Stomach (tissue), 19 donors: ENCODE measurements at places on chromosomes 5 and 9.

DNA sequence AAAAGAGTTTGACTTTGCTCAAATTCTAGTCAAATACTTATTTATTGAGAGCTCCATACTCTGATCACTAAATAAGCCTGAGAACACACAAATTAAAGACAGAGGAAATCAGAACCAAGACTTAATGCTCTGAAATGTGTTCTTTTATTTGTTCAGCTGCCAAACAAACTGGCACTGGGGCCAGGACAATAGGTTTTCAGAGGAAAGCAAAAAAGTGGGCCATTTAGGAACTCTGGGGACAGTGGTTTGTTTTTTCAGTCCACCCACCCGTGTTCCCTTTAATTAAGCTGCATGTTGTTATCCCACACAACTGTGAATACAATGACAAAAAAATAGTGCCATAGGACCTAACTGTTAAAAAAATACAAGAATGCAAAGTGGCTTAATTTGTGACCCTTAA is 95.4 kb upstream of the RETREG1 start:
- no peaks in the 10 kb centered on the region for H3K27me3 ChIP-seq
- DNase-seq = no peak
- H3K36me3 ChIP-seq = peaks cover 39% of the 10 kb centered on the region
- H3K4me3 ChIP-seq = no peak overlapping the region

- H3K4me1 ChIP-seq = peaks cover 13% of the 10 kb centered on the region
- no peak overlapping the region for H3K4me3 ChIP-seq
- peaks cover 4% of the 10 kb centered on the region for H3K36me3 ChIP-seq
- H3K27ac ChIP-seq = peak overlapping the region; percentile 94
- H3K27me3 ChIP-seq = no peaks in the 10 kb centered on the region
These were observed 34.0 kb downstream of the DAP start for GRCh38 chr5:10726913-10727517.

GRCh38 chr5:29548262-29548661 is 1645.2 kb upstream of the CDH6 start:
- no peaks in the 10 kb centered on the region for H3K27me3 ChIP-seq
- no peaks in the 10 kb centered on the region for H3K4me1 ChIP-seq
- DNase-seq = no peak
- no peak overlapping the region for H3K27ac ChIP-seq
- no peak overlapping the region for H3K4me3 ChIP-seq

DNA sequence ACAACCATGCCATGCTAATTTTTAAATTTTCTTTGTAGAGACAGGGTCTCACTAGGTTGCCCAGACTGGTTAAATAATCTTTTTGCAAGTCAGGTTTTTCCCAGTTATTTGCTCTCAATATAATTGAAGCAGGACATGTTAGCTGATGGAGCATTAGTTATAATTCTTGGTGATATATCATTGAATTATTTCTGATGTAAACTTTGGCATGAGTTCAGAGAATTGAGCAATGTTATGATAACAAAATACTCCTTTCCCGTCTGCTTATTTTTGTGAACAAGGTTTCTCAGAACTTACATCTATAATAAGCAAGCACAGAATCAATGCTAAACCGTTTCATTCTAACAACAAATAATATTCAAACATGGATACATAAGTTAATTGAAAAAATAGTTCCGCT is 37.8 kb downstream of the BHMT start:
- no peaks in the 10 kb centered on the region for H3K4me1 ChIP-seq
- H3K36me3 ChIP-seq = no peaks in the 10 kb centered on the region
- H3K27ac ChIP-seq = no peak overlapping the region
- no peaks in the 10 kb centered on the region for H3K27me3 ChIP-seq
- H3K4me3 ChIP-seq = no peak overlapping the region

GRCh38 chr5:172958331-172959046 is 735 bp upstream of the RPL26L1 start:
- peak overlapping the region; percentile 86 for H3K4me3 ChIP-seq
- H3K4me1 ChIP-seq = peaks cover 17% of the 10 kb centered on the region
- peaks cover 23% of the 10 kb centered on the region for H3K36me3 ChIP-seq
- H3K27ac ChIP-seq = peak overlapping the region; percentile 86
- H3K27me3 ChIP-seq = no peaks in the 10 kb centered on the region

DNA sequence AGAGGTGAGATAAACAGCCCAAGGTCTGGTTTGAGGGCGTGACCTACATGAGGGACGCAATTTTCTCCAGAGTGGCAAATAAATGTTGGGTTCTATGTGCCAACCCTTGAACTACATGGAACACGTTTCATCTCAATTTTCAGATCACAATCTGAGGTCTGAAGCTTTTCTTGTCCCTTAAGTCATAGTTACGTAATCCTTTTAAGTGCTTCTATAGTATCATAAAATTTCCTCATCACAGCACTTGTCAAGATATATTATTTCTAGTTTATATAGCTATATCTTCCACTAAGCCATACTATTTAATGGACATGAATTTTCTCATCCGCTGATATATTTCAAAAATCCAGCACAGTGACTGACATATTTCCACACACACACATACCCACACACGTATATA is 53.1 kb upstream of the GRIN3A start:
- no peaks in the 10 kb centered on the region for H3K4me1 ChIP-seq
- no peak overlapping the region for H3K27ac ChIP-seq
- no peaks in the 10 kb centered on the region for H3K36me3 ChIP-seq
- no peak overlapping the region for H3K4me3 ChIP-seq
- H3K27me3 ChIP-seq = no peaks in the 10 kb centered on the region
- DNase-seq = no peak

DNA sequence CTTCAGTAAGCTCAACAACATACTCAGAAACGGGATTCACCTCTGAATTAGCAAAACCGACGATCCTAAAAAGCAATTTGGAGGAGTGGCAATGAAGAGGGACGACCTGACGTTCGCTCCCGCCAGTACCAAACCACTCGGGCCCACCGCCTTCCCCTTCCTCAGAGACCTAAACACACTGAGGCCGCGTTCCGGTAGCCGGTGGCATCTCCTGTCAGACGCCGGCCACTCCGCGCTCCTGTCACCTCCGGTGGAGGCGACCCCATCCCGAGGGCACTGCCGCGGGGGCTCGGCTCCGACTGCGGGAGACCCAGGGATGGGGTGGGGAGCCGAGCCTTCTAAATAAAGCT is 617 bp downstream of the PPP6C start:
- H3K27me3 ChIP-seq = no peaks in the 10 kb centered on the region
- H3K36me3 ChIP-seq = no peaks in the 10 kb centered on the region
- DNase-seq = peak; percentile 38
- H3K4me1 ChIP-seq = peaks cover 30% of the 10 kb centered on the region
- peak overlapping the region; percentile 100 for H3K4me3 ChIP-seq

GRCh38 chr5:9423571-9423970 is 122.3 kb downstream of the SEMA5A start:
- no peak overlapping the region for H3K27ac ChIP-seq
- no peaks in the 10 kb centered on the region for H3K4me1 ChIP-seq
- no peaks in the 10 kb centered on the region for H3K36me3 ChIP-seq
- no peak for DNase-seq

GRCh38 chr9:93862877-93863545 is 92.1 kb downstream of the BARX1 start:
- H3K36me3 ChIP-seq = no peaks in the 10 kb centered on the region
- peaks cover 46% of the 10 kb centered on the region for H3K27me3 ChIP-seq
- H3K4me3 ChIP-seq = no peak overlapping the region
- no peak overlapping the region for H3K27ac ChIP-seq

DNA sequence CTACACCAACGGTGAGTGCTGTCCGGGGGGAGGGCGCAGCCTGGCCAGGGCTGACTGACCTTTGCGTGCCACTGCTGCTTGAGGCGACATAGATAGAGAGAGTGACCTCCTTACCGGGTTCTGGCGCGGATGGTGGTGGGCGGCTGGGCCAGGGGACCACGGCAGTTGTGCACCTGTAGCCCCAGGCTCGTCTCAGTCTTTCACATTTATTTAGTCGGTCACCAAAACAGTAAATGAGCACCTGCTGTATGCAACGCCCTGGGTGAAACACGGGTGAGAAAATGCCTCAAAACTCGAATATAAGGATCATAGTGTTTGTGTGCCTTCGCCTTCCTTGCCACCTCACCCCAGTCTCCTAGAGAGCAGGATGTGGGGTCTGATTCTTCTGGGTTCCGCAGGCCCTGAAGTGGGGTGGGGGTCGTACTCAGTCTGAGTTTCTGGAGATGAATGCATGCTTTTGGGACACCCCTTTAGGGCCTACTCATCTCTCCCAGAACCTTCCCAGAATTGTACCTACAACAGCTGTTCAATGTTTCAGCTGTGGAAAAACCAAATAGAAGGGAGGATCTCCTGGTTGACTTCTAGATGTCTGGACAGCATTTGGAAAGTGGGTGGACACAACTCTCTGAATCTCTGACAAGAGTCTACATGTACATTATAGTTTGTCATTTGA is 714 bp downstream of the SEC24A start:
- H3K4me1 ChIP-seq = peaks cover 25% of the 10 kb centered on the region
- no peaks in the 10 kb centered on the region for H3K27me3 ChIP-seq
- DNase-seq = peak; percentile 34

GRCh38 chr9:15430920-15431844 is 8.5 kb downstream of the SNAPC3 start:
- H3K36me3 ChIP-seq = peaks cover 29% of the 10 kb centered on the region
- DNase-seq = peak; percentile 40
- no peaks in the 10 kb centered on the region for H3K27me3 ChIP-seq
- no peak overlapping the region for H3K4me3 ChIP-seq

- DNase-seq = peak; percentile 27
- peak overlapping the region; percentile 22 for H3K27ac ChIP-seq
- peaks cover 52% of the 10 kb centered on the region for H3K4me1 ChIP-seq
- no peaks in the 10 kb centered on the region for H3K36me3 ChIP-seq
These were observed 76.3 kb upstream of the PCA3 start for GRCh38 chr9:76687861-76688391.

DNA sequence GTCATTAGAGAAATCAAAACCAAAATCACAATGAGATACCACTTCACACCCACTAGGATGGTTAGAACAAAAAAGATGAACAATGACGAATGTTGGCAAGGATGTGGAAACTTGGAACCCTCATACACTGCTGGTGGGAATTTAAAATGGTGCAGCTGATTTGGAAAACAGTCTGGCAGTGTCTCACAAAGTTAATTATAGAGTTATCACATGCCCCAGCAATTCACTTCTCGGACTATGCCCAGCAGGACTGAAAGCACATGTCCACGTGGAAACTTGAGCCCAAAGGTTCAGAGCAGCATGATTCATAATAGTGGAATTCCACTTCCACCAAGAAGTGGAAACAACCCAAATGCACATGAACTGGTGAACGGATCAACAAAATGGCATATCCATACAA is 85.0 kb upstream of the HRH2 start:
- H3K4me3 ChIP-seq = no peak overlapping the region
- no peak for DNase-seq
- H3K27me3 ChIP-seq = peaks cover 25% of the 10 kb centered on the region
- no peaks in the 10 kb centered on the region for H3K4me1 ChIP-seq
- H3K27ac ChIP-seq = no peak overlapping the region
- no peaks in the 10 kb centered on the region for H3K36me3 ChIP-seq

GRCh38 chr9:14870090-14870489 is 40.1 kb downstream of the FREM1 start:
- H3K27me3 ChIP-seq = no peaks in the 10 kb centered on the region
- H3K4me3 ChIP-seq = no peak overlapping the region
- no peak for DNase-seq
- no peaks in the 10 kb centered on the region for H3K36me3 ChIP-seq

- no peaks in the 10 kb centered on the region for H3K36me3 ChIP-seq
- H3K27me3 ChIP-seq = no peaks in the 10 kb centered on the region
- no peak for DNase-seq
- no peak overlapping the region for H3K27ac ChIP-seq
- H3K4me3 ChIP-seq = no peak overlapping the region
- H3K4me1 ChIP-seq = peaks cover 28% of the 10 kb centered on the region
These were observed 175.1 kb downstream of the CD180 start for GRCh38 chr5:67021521-67021920.

DNA sequence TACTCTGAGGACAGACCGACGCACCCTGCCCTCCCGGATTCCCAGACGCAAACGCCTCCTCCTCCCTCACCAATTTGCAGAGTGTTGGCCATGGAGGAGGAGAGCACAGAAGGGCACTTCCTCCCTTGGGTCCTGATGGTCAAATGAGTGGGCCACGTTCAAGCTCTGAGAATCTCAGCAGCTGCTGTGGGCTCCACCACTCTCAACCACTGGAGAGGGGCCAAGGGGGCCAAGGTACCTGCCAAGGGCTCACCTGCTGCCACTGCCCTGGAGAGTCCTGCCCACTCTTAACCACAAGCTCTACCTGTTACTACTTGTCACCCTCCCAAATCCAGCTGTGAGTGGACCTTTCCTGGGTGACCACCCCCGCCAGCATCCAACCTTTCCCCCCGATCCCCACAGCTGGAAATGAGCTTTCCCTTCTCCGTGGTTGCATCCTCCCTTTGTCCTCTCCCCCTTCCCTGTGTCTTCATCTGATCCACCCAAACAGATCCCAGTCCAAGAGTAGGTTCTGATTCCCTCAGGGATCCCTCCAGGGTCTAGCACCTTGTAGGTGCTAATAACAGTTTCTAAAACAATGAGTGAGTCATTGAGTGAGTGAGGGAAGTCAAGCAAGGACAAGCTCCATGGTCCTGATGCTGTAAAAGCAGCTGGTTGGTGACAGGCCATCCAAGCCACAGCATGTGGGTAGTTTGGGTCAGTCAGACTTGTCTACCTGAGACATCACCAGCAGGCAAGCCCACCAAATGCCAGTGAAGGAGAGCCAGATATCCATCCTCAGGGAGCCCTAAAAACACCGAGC is 69.7 kb downstream of the FAM114A2 start:
- peaks cover 8% of the 10 kb centered on the region for H3K27me3 ChIP-seq
- no peaks in the 10 kb centered on the region for H3K36me3 ChIP-seq
- H3K4me3 ChIP-seq = no peak overlapping the region
- no peak overlapping the region for H3K27ac ChIP-seq
- H3K4me1 ChIP-seq = peaks cover 3% of the 10 kb centered on the region
- DNase-seq = no peak

- H3K27me3 ChIP-seq = no peaks in the 10 kb centered on the region
- DNase-seq = no peak
- H3K4me3 ChIP-seq = no peak overlapping the region
- no peak overlapping the region for H3K27ac ChIP-seq
- H3K36me3 ChIP-seq = no peaks in the 10 kb centered on the region
These were observed 30.7 kb upstream of the SYK start for GRCh38 chr9:90770927-90771326.

- no peaks in the 10 kb centered on the region for H3K27me3 ChIP-seq
- no peak for DNase-seq
- H3K36me3 ChIP-seq = no peaks in the 10 kb centered on the region
- H3K4me3 ChIP-seq = no peak overlapping the region
These were observed 7.1 kb downstream of the LCP2 start for GRCh38 chr5:170290498-170290897.

GRCh38 chr5:121263456-121263855 is 588.2 kb upstream of the FTMT start:
- H3K27me3 ChIP-seq = no peaks in the 10 kb centered on the region
- H3K36me3 ChIP-seq = no peaks in the 10 kb centered on the region
- no peak overlapping the region for H3K27ac ChIP-seq
- no peaks in the 10 kb centered on the region for H3K4me1 ChIP-seq
- DNase-seq = no peak
